HS-5 (cell line): ENCODE measurements at places on chromosomes 6 and 20.
A peak's percentile ranks its signal among the peaks of the same experiment; 100 is the strongest.

- DNase-seq = no peak
Measured at GRCh38 chr20:32650401-32650944, 23.3 kb downstream of the C20orf203 start.

GRCh38 chr6:166145751-166146150 is 21.9 kb downstream of the TBXT start:
- DNase-seq = no peak

DNA sequence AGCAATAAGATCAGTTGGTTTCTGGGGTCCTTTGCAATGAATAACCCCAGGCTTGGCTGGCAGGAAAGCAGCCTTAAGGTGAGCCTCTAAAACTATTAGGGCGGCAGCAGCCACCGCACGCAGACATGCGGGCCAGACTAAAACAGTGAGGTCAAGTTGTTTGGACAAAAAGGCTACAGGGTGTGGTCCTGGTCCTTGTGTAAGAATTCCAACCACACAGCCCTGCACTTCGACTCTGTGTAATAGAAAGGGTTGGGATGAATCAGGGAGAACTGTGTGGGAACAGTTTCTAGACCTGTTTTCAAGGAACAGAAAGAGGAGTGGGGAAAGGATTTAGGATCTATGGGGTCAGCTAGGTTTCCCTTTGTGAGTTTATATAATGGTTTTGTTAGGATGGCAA is 237.6 kb downstream of the SMOC2 start:
- no peak for DNase-seq

GRCh38 chr20:18271160-18271559 is 17.2 kb upstream of the ZNF133 start:
- DNase-seq = no peak

DNA sequence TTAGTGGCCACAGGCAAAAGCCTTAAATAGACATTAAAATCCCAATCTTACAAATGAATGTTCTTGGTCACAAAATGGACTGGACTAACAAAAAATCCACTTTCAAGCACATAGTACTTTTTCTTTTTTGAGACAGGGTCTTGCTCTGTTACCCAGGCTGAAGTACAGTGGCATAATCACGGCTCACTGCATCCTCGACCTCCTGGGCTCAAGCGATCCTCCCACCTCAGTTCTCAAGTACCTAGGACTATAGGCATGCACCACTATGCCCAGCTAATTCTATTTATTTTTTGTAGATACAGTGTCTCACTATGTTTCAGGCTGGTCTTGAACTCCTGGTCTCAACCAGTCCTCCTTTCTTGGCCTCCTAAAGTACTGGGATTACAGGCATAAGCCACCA is 59.4 kb downstream of the MAP3K5 start:
- DNase-seq = no peak

- no peak for DNase-seq
Measured at GRCh38 chr6:5214570-5215052, 46.1 kb downstream of the LYRM4 start.

DNA sequence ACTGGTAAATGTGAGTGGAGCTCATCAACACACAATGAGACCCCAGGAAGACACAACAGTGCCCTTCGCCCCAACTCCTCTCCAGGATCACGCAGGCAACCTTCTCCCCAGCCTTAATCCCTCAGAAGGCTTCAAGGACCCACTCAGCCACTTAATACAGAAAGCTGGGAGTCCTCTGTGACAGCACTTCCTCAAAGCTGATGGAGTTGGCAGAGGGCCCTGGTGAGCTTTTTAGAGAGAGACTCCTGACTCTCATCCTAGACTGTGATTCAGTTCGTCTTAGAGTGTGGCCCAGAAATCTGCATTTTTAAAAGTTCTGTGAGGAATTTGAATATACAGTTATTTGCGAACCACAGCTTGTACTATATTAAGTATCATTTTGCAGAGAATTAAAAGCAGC is 187.7 kb downstream of the UST start:
- no peak for DNase-seq

- no peak for DNase-seq
Measured at GRCh38 chr6:25835442-25836283, 3.8 kb upstream of the SLC17A1 start.

- DNase-seq = no peak
Measured at GRCh38 chr6:137805622-137806021, 61.4 kb upstream of the TNFAIP3 start.

DNA sequence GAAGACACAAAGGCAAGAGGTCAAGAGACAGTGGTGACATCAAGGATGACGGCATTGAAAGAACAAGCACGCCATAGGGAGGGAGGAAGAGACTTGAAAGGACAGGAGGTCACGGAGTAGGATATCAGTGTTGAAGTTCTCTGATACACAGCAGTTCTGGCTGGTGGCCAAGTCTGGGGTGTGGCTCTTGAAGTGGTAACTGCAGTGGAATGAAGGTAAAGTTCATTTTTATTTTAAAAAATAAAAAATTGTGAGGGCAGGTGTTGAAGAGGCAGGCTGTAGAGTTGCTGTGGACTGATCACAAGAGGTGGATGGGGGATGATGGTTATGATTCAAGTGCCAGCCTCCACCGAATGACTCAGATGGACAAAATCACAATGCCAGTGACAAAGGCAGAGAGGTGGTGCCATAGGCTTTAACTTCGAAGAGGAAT is 53.2 kb upstream of the BMP2 start:
- DNase-seq = no peak

GRCh38 chr6:113979937-113980336 is 9.0 kb upstream of the HDAC2 start:
- no peak for DNase-seq

DNA sequence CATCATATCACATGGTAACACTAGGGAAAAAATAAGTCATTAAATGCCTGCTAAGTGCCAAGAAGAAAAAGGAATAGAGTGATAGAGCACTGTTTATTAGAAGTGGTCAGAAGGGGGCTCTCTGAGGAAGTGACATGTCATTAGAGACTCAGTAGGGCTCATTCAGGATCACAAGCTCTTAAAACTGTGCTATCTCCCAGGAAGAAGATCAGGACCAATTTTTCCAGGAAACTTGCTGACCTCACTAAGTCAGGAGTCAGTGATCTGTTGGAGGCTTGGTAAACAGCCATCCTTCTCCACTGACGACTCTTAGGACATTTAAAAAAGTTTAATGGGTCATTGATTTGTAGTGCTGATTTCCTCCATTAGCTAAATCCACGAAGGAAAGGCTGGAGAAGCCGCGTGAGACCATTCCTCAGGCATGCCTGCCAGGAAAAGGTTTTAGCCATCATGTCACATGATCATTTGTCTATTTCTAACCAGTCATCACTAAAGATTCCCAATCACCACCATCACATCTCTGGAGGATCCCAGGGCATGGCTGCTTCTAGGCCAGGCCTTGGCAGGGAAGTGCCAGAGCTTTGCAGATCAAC is 5.9 kb upstream of the PTPN1 start:
- DNase-seq = no peak

- DNase-seq = no peak
Measured at GRCh38 chr20:58668901-58669286, 17.8 kb downstream of the STX16 start.

- DNase-seq = no peak
Measured at GRCh38 chr20:53768329-53768728, 174.7 kb upstream of the ZNF217 start.

- no peak for DNase-seq
Measured at GRCh38 chr20:33853507-33853813, 42.3 kb downstream of the CHMP4B start.

DNA sequence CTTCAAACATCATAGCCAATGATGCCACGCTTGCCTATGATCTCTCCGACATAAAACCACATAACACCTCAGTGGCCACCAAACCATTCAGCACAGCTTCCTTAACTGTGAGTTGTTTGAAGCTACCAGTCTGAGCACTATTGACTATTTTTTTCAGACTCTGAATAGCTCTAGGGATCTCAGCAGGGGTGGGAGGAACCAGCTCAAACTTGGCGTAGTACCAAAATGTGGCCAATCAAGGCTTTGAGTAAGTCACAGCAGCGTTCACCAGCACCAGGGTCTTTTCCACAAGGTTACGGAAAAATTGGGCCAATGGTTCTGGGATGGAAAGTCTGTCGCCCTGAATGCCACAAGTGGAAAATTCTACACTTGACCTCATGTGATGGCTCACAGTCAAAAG is 70.6 kb downstream of the SMPDL3A start:
- no peak for DNase-seq

GRCh38 chr6:148608199-148608951 is 138.5 kb upstream of the UST start:
- DNase-seq = no peak

DNA sequence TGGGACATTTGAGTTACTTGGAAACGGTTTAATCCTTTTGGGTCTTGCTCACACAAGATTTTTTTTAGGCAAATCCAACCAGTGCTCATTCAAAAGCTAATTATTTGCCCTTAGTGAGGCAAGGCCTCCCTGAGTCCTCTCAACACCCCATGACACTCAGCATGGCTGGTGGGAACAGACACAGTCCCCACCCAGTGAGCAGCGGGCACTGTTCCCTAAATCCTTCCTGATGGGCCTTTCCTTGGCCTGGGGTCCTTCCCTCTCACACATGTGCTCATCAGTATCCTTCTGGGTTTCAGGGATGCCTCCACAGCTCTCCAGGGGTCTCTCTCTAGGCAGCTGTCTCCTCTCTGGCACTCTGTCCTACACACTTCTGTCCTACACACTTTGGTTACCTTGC is 28.0 kb downstream of the PLAGL2 start:
- no peak for DNase-seq

DNA sequence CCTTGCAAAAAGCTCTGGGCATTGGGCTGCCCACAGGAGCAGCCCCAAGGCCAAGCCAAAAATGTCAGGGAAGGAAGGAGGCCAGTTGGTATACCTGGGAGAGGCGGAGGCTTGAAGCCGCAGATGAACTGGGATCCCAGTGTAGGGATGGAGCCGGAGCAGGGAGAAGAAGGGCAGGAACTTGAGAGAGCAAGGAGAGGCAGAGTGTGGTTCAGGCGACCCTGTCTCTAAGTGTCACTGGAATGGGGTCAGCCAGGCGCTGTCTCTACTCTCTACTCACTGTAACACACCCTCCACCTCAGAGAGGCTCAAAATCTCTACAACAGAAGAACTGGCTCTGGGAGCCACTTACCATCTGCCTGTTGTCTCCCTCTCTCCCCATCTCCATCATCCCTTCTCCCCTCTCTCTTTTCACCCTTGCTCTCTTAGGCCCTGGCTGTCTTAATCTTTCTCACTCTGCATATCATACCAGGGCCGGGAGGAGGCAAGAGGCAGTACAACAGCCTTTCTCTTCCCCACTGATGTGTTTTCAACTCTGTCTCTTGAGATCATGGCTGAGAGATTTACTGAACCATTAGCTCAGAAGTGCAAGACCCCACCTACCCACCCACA is 93.3 kb downstream of the CRYBG1 start:
- DNase-seq = no peak

- no peak for DNase-seq
Measured at GRCh38 chr6:126437205-126437604, 97.3 kb downstream of the CENPW start.

- peak; percentile 43 for DNase-seq
Measured at GRCh38 chr6:71383901-71384489, 95.4 kb downstream of the OGFRL1 start.

GRCh38 chr6:3336066-3336786 is 77.5 kb downstream of the PSMG4 start:
- DNase-seq = no peak

DNA sequence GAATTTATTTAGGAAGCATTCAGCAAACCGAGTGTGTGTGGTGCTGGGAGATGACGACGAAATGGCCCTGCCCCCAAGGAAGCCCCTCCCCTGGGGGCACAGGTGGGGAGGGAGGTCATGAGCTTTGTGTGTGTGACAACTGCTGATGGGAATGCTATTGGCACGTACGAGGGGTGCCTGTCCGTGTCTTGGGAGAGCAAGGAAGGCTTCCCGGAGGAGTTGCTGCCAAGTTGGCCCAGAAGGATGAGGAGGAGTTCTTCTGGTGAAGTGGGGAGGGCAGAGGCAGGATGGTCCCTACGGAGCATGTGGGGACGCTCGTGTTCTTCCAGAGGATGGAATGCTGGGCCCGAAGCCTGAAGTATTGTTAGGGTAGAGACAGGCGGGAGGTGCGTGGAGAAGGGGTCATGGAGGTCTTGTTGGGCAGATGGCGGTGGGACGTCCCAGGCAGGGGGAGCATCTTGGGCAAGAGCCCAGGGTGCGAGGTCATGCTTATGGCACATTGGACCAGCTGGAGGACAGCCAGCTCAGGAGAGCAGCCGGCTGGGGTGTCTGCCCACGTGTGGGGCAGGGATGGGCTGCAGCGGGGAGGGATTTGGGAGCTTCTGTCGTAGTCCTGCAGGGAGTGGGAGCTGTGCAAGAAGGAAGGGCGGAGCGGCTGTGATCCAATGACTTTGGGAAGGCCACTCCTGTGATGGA is 46.1 kb downstream of the SYNJ2 start:
- no peak for DNase-seq

DNA sequence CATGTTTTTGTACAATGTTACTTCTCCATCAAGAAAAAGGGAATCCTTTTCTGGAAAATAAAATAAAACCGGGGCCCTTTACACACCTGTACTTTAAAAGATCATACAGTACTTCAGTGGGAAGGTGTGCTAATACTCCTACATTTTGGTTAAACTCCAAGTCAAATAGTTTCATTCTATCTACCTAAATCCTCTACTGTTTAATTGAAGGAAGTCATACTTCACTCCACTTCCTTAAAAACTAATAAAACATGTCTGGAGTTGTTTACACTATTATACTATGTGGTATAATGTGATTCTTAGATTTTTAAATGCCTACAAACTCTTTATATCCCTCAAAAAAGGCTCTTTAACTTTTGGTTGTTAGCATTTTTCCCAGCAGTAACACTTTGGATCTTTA is 18.6 kb upstream of the HBS1L start:
- DNase-seq = no peak

- DNase-seq = no peak
Measured at GRCh38 chr6:29734046-29735018, 11.1 kb downstream of the HLA-F start.

GRCh38 chr6:144347933-144348332 is 62.8 kb downstream of the UTRN start:
- no peak for DNase-seq

- DNase-seq = no peak
Measured at GRCh38 chr6:37454420-37455140, 21.6 kb downstream of the CMTR1 start.

GRCh38 chr6:33112148-33112547 is 36.4 kb downstream of the HLA-DPB1 start:
- DNase-seq = no peak
